ENCODE measurements at places on chromosomes 11 and 22. TPM values are rescaled to one million over a fixed set of nuclear protein-coding genes. Genes with fewer than 3 reads are reported as not detected.

The SLC29A2 gene
- not detected for total RNA-seq

DNA sequence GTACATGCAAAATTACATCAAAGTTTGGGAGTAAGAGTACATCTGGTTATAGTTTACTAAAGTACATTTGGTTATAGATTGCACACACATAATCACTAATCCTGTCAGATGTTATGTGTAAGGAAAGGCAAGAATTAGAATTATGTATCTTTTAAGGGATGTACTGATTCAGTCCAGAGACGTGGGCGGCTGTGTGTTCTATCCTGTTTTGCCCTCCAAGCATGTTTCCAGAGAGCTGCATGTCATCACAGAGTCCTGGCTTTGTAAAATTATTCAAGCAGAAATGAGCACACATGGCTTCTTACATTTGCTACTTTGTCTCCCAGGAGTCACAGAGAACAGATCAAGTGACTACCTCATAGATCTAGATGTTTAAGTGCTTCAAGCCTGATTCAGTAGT lies 33.2 kb upstream of the CEP126 start:
- H3K36me3 ChIP-seq: no peaks in the 10 kb centered on the region
- H3K4me1 ChIP-seq: no peaks in the 10 kb centered on the region
- H3K27me3 ChIP-seq: no peaks in the 10 kb centered on the region
- H3K27ac ChIP-seq: no peak overlapping the region
- H3K4me3 ChIP-seq: no peak overlapping the region

- H3K4me3 ChIP-seq: peak overlapping the region; percentile 44
- no peaks in the 10 kb centered on the region for H3K36me3 ChIP-seq
- H3K27ac ChIP-seq: peak overlapping the region; percentile 54
- no peaks in the 10 kb centered on the region for H3K4me1 ChIP-seq
- peak; percentile 71 for DNase-seq
Measured at GRCh38 chr11:13440100-13440855, 22.7 kb downstream of the BTBD10 start.

GRCh38 chr11:44575288-44575672 lies 9.8 kb downstream of the CD82 start:
- H3K4me3 ChIP-seq: no peak overlapping the region
- H3K4me1 ChIP-seq: no peaks in the 10 kb centered on the region
- no peak for DNase-seq

- H3K4me3 ChIP-seq: peak overlapping the region; percentile 63
- no peaks in the 10 kb centered on the region for H3K36me3 ChIP-seq
- peak overlapping the region; percentile 79 for H3K27ac ChIP-seq
- H3K4me1 ChIP-seq: no peaks in the 10 kb centered on the region
Measured at GRCh38 chr11:74989260-74989638, 516 bp downstream of the NEU3 start.

- H3K36me3 ChIP-seq: peaks cover 8% of the 10 kb centered on the region
- no peak overlapping the region for H3K27ac ChIP-seq
- H3K4me3 ChIP-seq: no peak overlapping the region
- peaks cover 17% of the 10 kb centered on the region for H3K4me1 ChIP-seq
Measured at GRCh38 chr11:43837879-43838278, 42.8 kb upstream of the ALKBH3 start.

The MS4A6E gene
- not detected for total RNA-seq

The LDHAL6A gene
- not detected for total RNA-seq

DNA sequence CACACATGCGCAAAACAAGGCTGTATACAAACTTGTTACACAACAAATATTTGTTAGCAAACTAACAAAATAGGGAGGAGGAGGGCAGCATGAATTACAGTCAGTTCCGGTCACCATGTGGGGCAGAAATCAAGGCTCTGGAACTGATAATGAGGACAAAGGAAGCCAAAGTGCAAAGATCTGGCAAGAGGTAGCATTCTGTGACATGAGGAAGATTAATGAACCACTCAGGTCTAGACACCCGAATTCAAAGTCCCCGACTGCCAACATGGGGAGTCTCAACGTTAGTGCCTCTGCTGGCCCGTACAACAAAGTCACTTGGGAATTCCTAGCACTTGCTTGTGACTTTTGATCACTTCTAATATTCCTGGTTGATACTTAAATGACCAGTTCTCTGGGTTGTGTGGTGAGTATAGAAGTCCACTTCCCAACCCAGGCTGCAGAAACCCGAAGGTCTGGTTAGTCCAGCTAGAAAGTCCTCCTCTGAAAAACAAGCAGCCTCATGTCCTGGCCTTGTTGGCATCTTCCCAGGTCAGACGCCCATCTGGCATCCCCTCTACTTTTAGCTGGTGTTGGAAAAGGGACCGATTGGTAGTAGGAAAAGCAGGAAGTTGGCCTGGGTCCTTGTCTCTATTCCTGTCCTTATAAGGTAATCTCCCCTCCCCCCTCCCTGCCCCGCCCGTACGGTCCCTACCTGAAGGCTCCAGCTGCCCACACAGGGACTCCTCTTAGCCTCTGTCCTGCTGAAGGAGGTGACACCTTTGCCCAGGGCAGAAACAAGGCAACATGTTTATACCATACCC lies 1.6 kb downstream of the SUN2 start:
- H3K4me3 ChIP-seq: peak overlapping the region; percentile 72
- H3K36me3 ChIP-seq: peaks cover 42% of the 10 kb centered on the region
- H3K4me1 ChIP-seq: peaks cover 18% of the 10 kb centered on the region
- no peaks in the 10 kb centered on the region for H3K27me3 ChIP-seq
- peak overlapping the region; percentile 98 for H3K27ac ChIP-seq

DNA sequence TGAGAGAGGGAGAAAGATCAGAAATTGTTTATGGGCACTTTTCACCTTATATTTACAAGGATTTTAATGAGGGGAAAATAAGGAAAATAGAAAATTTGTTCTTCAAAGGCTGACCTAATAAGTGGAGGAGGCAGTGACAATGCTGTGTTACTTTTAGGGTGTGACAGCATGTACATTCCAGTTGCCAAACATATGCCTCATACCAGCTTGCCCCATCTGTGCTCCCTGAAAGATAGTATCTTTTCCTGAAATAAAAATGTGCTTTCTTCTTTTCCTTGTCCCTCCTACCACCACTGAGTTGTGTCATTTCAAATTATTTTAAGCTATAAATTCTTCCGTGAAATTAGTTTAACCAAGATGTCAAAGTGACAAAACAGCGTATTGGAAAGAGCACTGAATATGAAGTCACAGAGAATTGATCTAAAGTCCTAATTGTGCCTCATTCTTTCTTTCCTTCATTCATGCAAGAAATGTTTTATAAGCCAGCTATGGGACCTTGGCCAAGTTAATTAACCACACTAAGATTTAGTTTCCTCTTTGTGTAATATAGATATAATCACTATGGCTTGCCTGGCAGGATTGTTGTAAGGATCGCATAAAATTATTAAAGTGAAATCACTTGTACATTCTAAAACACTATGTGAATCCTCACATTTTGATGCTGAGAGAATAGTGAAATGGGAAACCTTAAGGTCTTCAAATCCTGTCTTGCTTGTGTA lies 1307.5 kb upstream of the TENM4 start:
- no peak overlapping the region for H3K4me3 ChIP-seq
- no peaks in the 10 kb centered on the region for H3K36me3 ChIP-seq
- no peaks in the 10 kb centered on the region for H3K4me1 ChIP-seq
- no peak overlapping the region for H3K27ac ChIP-seq

- no peaks in the 10 kb centered on the region for H3K4me1 ChIP-seq
- no peaks in the 10 kb centered on the region for H3K27me3 ChIP-seq
- no peak for DNase-seq
- H3K27ac ChIP-seq: no peak overlapping the region
- H3K4me3 ChIP-seq: no peak overlapping the region
- H3K36me3 ChIP-seq: no peaks in the 10 kb centered on the region
Measured at GRCh38 chr11:114342476-114342875, 46.3 kb downstream of the NNMT start.

DNA sequence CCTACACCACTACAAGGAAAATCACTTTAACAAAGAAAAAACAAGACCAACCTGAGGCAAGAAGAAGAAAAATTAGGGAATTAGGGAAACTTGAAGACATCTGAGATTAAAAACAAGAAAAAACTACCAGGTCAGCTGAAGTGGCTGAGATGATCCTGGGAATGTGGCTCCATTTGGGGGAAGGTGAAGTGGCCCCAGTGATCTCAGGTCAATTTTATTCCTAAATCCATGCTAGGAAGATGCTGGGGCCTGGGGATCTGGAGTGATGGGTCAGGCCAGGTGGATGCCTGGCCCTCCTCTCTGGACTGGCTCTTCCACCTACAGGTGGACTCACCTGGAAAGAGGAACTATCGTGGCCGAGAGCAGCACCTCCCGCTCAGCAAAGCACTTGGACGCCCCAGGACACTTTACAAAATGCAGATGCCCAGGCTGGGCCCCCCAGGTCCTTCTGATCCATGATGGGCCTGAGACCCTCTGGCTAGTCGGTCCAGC lies 6.7 kb downstream of the TOP3B start:
- no peak overlapping the region for H3K4me3 ChIP-seq
- H3K4me1 ChIP-seq: no peaks in the 10 kb centered on the region
- no peak overlapping the region for H3K27ac ChIP-seq
- no peaks in the 10 kb centered on the region for H3K27me3 ChIP-seq
- peaks cover 37% of the 10 kb centered on the region for H3K36me3 ChIP-seq

DNA sequence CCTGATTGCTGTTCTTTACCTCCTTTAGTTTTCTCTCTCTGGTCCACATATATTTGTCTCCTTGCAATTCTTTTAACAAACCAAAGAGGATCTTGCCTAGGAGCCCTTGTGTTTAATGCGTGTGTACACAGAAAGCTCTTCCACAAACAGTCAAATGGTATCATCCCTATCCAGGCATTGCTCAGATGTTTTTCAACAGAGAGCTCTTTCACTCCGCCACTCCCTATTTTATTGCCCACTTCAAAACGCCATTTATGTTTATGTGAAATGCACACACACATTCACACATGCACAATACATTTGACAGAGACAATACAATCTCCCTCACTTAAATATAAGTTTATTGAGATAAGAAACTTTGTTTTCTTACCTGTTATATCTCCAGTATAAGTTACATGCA lies 4.7 kb downstream of the OR5AP2 start:
- DNase-seq: no peak
- H3K4me3 ChIP-seq: no peak overlapping the region
- H3K4me1 ChIP-seq: no peaks in the 10 kb centered on the region
- H3K27ac ChIP-seq: no peak overlapping the region
- no peaks in the 10 kb centered on the region for H3K36me3 ChIP-seq

DNA sequence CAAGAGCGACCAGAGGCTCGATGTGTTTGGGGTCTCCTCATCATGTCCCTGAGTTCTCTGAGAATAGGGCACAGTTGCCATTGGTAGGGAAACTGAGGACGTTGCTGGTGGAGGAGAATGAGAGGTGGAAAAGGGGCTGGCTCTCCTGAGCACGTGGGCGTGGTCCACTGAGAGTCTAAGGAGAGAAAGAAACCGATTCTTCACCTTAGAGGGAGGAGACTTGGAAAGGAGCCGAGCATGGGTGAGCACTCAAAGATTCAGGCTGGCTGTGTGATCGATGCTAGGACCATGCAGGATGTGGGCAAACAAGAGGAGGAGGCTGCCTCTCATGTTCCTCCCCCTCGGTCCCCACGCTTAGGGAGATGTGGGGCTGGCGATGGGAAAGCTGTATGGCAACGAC lies 19.8 kb upstream of the TLCD5 start:
- no peak for DNase-seq
- no peaks in the 10 kb centered on the region for H3K27me3 ChIP-seq
- H3K27ac ChIP-seq: no peak overlapping the region
- H3K36me3 ChIP-seq: no peaks in the 10 kb centered on the region

- H3K27ac ChIP-seq: no peak within 1 kb of the TSS
- H3K4me1 ChIP-seq: no peaks in the 10 kb centered on the region
- no peaks in the 10 kb centered on the region for H3K27me3 ChIP-seq
- H3K36me3 ChIP-seq: no peaks in the 10 kb centered on the region
- DNase-seq: no peak
Measured at GRCh38 chr22:36913427-36914389, at the start of gene CSF2RB. Gene CSF2RB, plus strand, starts transcription at chr22:36913628. Its CDS starts 8,580 bp downstream, at chr22:36922208.

The OR4C6 gene
- not detected for total RNA-seq

GRCh38 chr11:46240861-46241260 lies 36.6 kb upstream of the CREB3L1 start:
- H3K4me3 ChIP-seq: no peak overlapping the region
- no peak overlapping the region for H3K27ac ChIP-seq
- H3K4me1 ChIP-seq: peaks cover 20% of the 10 kb centered on the region
- no peaks in the 10 kb centered on the region for H3K36me3 ChIP-seq
- H3K27me3 ChIP-seq: no peaks in the 10 kb centered on the region

- no peaks in the 10 kb centered on the region for H3K27me3 ChIP-seq
- H3K27ac ChIP-seq: no peak overlapping the region
- H3K4me1 ChIP-seq: no peaks in the 10 kb centered on the region
- no peaks in the 10 kb centered on the region for H3K36me3 ChIP-seq
- peak; percentile 82 for DNase-seq
Measured at GRCh38 chr22:46596032-46596441, 24.1 kb upstream of the GRAMD4 start.

GRCh38 chr22:45552580-45553350 lies 50.1 kb downstream of the FBLN1 start:
- peak overlapping the region; percentile 97 for H3K27ac ChIP-seq
- no peaks in the 10 kb centered on the region for H3K27me3 ChIP-seq
- peaks cover 29% of the 10 kb centered on the region for H3K4me1 ChIP-seq
- H3K36me3 ChIP-seq: no peaks in the 10 kb centered on the region
- H3K4me3 ChIP-seq: no peak overlapping the region
- peak; percentile 77 for DNase-seq

The CCDC179 gene
- total RNA-seq: not detected

DNA sequence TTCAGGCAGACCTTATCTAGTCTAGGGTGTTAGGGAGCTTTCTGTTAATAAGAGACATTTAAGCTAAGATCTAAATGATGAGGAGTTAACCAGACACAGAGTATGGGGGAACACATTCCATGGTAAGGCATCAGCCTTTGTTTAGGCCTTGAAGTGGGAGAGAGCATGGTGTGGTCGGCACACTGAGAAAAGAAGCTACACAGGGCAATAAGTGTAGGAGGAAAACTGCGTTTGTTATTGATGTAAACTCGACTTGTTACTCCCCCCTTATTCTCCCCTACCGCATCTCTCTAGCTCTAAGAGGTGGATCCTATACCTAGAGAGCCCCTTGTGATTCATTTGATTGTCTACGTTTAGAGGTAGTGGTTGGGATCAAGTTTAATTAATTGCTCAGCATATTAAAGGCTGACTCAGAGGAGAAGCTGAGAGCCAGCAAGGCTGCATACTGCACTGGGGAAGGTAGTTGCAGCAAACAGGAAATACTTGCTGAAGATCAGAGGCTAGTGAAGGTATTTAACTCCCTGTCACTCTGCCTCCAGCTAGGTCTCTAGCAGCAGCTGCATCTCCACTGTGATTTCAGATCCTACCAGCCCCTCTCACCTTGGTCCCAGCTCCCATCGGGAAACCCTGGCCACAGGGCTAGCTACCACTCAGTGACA lies 86.8 kb upstream of the TEAD1 start:
- H3K27ac ChIP-seq: no peak overlapping the region
- no peak overlapping the region for H3K4me3 ChIP-seq
- DNase-seq: no peak
- H3K27me3 ChIP-seq: no peaks in the 10 kb centered on the region
- no peaks in the 10 kb centered on the region for H3K4me1 ChIP-seq
- no peaks in the 10 kb centered on the region for H3K36me3 ChIP-seq

GRCh38 chr11:14522245-14522644 lies 2.1 kb upstream of the PSMA1 start:
- peaks cover 17% of the 10 kb centered on the region for H3K4me1 ChIP-seq
- H3K27me3 ChIP-seq: no peaks in the 10 kb centered on the region
- DNase-seq: no peak

The RNF26 gene
- 16.8 TPM for total RNA-seq

Measured in ascending aorta (tissue), 2 donors.